ENCODE measurements at places on chromosomes 16 and 17.

GRCh38 chr17:15351478-15351840 lies 10.1 kb upstream of the TEKT3 start:
- ATAC-seq: no peak

DNA sequence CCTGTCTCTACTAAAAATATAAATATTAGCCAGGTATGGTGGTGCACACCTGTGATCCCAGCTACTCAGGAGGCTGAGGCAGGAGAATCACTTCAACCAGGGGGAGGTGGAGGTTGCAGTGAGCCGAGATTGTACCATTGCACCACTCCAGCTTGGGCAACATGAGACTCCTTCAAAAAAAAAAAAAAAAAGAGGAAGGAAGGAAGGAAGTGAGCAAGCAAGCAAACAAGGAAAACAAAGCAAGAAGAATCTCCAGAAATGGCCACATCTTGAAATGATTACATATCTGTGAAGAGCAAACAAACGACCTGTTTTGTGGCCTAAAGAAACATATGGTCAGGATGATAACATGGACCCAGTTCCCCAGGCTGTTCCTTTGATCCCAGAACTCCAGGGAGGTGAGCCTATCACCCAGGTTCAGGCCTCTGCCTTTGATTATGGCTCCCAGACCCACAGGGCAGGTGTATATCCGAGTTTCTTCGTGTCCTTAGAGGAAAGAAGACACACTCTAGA lies 8.9 kb downstream of the ACOX1 start:
- no peak for ATAC-seq

GRCh38 chr16:50578137-50578536 lies 29.9 kb downstream of the NKD1 start:
- no peak for ATAC-seq

GRCh38 chr17:29613352-29613837 lies 9.3 kb downstream of the CORO6 start:
- peak; percentile 42 for ATAC-seq

DNA sequence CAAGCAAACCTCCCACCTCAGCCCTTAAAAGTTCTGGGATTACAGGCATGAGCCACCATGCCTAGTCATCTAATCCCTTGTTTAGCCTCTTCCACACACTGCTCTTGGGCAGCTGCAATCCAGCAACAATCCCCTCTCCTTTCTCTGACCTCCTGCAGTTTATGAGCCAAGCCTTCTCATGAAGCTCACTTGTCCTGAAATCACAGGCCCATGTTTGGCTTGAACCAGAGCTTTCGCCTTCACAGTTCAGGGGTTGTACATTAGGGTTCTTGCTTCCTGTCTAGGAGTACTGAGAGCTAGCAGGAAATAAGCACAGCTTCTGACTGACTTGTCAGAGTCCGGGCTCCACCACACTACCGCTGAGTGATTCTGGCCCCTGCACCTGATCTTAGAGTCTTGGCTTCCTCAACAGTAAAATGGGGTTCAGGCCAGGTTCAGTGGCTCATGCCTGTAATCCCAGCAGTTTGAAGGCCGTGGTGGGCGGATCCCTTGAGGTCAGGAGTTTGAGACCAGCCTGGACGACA lies 16.3 kb downstream of the ERAL1 start:
- ATAC-seq: peak; percentile 85

GRCh38 chr16:52581530-52581929 lies 34.6 kb upstream of the TOX3 start:
- ATAC-seq: no peak

DNA sequence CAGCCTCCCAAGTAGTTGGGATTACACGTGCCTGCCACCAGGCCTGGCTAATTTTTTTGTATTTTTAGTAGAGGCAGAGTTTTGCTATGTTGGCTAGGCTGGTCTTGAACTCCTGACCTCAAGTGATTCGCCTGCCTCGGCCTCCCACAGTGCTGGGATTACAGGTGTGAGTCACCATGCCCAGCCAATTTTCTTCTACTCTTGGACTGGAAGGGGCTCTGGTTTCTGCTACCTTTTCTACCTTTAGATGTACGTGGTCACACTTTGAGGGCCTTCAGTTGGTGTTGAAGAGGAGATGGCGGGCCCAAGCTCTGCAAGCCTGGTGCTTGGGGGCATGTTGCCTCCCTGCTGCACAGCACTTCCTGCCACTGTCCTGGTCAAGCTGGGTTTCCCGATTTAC lies 173.6 kb downstream of the PRKCA start:
- ATAC-seq: no peak

GRCh38 chr16:57092786-57093411 lies 516 bp downstream of the CPNE2 start:
- ATAC-seq: peak; percentile 61

DNA sequence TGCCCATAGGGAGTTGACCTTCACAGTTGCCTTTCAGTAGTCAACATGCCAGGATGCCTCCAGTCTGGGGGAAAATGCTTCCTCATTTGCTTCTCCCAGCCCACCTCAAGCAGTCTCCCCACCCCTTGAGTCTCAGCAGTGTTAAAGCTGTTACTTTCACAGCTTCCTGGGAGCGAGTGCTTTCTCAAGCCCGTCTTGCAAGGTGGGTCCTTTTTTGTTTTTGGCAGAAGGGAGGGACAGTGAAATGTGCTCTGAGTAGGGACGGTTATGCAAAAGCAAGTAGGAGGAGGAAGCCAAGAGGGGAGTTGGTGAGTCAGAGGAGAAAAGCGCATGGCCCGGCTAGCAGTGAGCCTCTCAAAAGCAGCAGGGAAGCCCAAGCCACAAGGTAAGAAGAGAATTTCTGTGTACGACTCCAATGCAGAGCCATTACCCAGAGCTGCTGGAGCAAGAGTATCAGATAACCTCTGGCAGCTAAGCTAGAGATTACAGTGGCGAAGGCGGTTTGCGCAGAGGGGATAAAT lies at the start of gene CHST4:
Gene CHST4, plus strand, starts transcription at position 316 of the 521 bp plus-strand sequence. CDS start 10,252 bp downstream, outside the sequence.
- ATAC-seq: no peak

DNA sequence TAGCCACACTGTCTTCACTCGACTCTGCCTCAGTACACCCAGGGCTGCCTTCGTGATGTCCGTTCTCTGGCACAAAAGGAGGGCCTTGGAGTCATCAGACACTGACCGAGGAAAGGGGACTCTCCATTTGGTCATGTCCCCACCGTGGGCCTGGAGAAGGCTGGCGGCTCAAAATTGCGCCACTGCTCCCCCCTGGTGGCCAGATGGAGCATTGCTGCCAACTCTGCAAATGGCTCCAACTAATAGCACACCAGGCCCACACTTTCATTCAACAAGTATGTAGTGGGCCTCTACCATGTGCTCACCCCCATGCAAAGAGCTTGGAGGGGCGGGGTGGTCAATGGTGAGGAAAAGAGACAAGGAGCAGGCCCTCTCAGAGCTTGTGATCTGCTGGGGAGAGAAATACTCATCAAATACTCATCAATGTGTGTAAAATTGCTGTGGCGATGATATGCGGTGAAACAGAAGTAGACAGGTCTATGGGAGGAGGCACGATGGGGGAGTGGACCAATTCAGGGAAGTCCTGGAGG lies 5.2 kb upstream of the GRIN2C start:
- ATAC-seq: peak; percentile 62

- ATAC-seq: no peak
These were observed 4.8 kb upstream of the SIRT7 start for GRCh38 chr17:81922566-81923301.

DNA sequence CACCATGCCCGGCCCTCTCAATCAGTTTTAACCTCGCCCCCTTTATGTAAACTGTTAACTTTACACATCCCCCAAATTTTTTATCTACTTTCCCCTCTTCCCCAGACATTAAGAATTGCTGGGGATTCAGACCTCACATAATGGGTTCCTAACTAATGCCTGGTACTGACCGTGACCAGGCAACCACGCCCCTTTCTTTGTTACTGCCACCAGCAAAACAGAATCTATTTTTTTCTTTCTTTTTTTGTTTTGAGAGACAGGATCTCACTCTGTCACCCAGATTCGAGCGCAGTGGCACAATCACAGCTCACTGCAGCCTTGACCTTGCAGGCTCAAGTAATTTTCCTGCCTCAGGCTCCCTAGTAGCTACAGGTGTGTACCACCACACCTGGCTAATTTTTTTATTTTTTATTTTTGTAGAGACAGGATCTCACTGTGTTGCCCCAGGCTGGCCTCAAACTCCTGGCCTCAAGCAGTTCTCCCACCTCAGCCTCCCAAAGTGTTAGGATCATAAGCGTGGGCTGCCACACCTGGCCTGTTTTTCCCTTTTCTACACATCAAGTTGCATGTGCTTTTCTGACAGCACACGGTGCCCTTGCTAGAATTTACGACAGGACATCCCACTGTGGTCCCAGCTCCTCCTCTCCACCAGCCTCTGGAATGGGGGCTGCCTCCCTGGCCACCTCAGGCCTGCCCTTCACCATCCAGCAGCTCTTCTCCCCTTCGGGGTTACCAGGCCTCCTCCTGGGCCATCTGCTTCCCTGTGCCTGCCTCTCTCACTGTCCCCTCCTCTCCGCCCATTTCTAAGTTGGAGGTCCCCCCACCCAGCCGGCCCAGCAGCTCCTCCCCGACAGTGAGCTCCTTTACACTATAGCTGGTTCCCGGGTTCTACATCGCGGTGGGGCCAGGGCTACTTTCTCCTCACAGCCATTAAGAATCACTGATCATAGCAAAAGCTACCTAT lies 10.8 kb downstream of the CPNE2 start:
- no peak for ATAC-seq

- no peak for ATAC-seq
These were observed 737.5 kb downstream of the KCNJ2 start for GRCh38 chr17:70906808-70907207.

DNA sequence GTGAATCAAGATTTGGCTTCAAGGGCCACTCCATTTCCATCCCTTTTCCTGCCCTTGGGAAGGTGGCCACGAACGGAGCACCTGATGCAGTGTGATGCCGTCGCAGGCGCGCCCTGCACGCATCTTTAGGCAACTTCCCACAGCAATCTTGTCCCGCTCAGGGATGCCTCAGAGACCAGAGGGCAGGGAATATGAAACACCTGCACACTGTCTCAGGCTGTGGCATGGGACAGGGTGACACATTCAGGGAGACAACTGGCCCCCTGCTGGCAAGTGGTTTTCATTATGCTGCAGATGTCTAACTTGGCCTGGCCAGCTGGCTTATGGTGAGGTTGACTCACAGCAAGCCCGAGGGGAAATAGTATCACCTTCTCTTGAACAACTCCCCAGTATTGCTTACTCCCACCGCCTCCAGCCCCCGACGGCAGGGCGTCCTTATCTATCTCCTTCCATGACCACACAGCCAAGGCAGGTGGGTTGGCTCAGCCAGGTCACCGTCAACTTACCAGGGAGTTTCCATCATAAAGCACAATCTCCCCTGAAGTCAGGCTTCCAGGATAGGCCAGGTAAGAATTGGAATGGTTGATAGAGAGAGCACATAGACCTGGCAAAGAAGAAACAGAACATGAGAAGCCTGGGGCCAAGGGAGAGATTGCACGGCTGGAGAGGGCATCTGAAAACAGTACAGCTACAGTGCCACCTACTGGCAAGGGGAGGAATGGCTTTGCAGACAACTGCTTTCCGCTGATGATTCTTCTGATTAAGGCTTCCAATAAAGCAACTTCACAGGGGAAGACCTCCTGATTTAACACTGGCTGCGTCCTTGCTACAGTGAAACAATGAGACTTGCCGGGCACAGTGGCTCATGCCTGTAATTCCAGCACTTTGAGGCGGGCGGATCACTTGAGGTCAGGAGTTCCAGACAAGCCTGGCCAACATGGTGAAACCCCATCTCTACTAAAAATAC lies 21.1 kb downstream of the WIPI1 start:
- peak; percentile 90 for ATAC-seq

GRCh38 chr16:49698931-49699840 lies 156.7 kb downstream of the ZNF423 start:
- ATAC-seq: no peak

- ATAC-seq: no peak
These were observed 23.5 kb downstream of the SPECC1 start for GRCh38 chr17:20032636-20033035.

GRCh38 chr16:29736112-29736511 lies 9.7 kb downstream of the C16orf54 start:
- no peak for ATAC-seq

- ATAC-seq: no peak
These were observed 7.8 kb downstream of the CLCN7 start for GRCh38 chr16:1466968-1467521.

- no peak for ATAC-seq
These were observed 151.3 kb upstream of the SOX9 start for GRCh38 chr17:71969500-71969899.

DNA sequence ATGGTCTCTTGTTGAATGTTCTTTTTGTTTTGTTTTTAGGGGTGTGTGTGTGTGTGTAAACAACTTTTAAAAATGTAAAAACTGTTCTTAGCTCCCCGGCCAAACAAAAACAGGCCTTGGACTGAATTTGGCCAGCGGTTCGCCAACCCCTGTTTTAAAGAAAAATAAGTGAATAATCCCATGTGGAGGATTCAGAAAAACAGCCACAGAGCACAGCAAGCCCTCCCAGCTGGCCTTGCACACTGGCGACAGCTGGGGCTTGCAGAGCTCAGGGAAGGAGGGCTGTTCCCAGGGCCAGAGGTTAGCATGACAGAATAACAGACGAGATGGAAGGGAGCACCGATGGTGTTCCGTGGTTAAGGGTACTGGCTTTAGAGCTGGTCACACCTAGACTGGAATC lies 39.0 kb downstream of the EMP2 start:
- ATAC-seq: no peak

DNA sequence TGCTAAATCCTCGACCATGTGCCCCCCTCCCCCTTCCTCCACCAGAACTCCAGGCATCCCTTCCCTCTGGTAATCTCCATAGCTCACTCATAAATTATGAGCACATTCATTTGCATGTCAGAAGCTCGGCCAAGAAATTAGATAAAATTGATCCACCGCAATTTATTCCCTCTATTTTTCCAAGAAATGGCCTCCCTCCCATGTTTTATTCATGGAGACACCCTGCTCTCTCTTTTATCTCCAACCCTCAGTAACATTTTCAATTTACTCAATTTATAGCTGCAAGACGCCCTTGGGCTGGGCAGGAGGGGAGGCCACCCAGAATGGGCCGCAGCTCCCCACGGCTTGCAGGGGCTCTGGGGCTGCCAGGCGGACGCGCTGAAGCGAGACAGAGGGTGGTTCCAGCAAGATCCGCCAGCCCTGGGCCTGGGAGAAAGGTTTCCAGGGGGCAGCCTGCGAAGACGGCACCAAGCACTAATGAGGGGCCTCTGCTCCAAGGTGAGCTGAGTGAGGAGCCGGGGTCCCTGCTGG lies 54.7 kb upstream of the ZNF423 start:
- no peak for ATAC-seq

GRCh38 chr17:78168903-78169793 lies 767 bp downstream of the SYNGR2 start:
- ATAC-seq: peak; percentile 55

GRCh38 chr16:77801817-77802216 lies 13.5 kb downstream of the VAT1L start:
- ATAC-seq: no peak

GRCh38 chr16:57144027-57144426 lies 41.8 kb downstream of the PSME3IP1 start:
- no peak for ATAC-seq

Measured in activated CD4-positive, CD25-positive, alpha-beta regulatory T cell treated with anti-CD3 and anti-CD28 coated beads, Interleukin-2, amount 50 U/mL, for 24 hours (primary cell).